NCI-H1105 (cell line): ENCODE measurements at places on chromosomes 2 and 18.
A peak's percentile ranks its signal among the peaks of the same experiment; 100 is the strongest.

DNA sequence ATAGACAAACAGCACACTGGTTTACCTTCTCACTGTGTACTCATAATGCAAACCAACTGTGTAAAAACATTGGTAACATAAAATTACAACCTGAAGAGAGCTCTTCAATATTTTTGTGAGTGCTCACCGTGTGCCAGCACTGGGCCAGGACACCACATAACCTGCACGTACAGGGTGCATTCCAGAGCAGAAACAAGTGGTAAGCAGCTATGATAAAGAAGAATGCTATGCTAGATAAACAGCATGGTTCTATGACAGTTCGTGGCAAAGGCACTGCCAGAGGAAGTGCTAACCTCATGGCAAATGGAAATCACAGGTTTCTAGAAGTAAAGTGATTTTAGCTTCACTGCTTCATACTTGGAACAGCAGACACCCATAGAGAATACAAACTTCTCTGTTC, 343.5 kb downstream of the MTX2 start:
- DNase-seq = no peak

DNA sequence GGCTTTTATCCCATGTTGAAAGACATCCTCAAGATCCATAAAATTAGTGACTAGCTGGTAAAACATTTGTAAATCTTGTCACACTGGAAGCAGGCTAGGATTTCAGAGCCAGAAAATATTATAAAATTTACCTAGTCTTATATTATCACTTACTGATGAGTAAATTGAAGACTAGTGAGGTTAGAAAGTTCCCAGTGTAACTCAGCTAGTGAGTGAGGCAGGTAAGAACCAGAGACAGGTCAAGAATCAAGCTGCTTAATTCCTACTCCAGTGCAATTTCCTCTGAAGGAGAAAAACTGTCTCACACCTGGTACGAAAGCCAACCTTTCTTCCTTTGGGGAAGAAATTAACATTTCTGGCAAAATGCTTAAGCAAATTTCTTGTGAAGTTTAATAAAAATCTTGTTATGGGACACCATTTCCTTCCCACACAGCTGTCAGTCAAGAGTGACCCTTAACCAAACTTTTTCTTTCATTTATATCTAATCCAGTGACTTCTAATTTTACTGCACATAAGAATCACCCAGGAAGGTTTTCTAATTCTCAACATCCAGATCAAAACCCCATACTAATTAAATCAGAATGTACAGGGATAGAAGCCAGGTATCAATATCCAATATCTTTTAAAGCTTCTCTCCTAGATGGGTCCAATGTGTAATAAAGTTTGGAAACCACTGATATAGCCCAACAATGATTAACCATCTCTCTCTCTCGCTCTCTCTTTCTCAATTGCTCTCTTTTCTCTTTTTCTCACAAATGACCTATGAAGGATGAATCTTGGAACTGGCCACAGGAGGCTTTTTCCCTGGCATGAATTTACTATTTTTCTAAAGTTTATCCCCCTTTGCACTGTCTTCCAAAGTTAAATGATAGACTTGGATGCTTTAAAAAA, 264.3 kb upstream of the SLC39A10 start:
- no peak for DNase-seq

GRCh38 chr2:177397481-177398289, 5.1 kb downstream of the AGPS start:
- DNase-seq = no peak

- no peak for DNase-seq
Observed at GRCh38 chr18:31103423-31103822, 1.2 kb upstream of the DSC2 start.

DNA sequence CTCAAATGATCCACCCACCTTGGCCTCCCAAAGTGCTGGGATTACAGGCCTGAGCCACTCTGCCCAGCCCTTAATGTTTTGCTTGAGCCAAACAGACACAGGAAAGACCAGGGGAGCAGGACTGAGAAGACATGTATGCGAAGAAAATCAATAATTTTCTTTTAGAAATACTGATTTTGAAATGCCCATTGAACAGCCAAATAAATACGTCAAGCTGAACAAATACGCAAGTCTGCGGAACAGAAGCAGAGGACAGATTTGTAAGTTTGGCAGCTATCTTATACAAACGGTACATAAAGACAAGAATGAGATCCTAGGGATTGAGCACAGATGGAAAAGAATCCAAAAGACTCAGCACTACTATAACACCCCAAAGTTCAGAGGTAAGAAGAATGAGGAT, 20.8 kb downstream of the SF3B1 start:
- DNase-seq = no peak

DNA sequence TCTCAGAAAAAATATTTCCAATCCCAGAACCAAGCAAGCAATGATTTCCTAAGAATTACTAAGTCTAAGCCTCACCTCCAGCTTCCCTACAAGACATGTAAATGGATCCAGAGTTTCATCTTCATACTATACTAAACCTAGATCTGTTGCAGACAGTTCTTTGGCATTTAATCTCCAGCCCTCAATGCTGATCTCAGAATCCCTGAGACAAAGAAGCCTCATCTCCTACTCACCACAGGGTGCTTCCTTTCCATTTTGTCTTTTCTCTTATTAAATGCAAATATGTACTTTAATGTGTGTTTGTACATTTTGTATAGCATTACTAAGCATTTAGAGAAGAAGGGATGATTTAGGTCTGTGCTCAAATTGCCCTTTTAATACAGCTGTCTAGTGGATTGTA, 954.9 kb downstream of the TDRD15 start:
- DNase-seq = no peak

DNA sequence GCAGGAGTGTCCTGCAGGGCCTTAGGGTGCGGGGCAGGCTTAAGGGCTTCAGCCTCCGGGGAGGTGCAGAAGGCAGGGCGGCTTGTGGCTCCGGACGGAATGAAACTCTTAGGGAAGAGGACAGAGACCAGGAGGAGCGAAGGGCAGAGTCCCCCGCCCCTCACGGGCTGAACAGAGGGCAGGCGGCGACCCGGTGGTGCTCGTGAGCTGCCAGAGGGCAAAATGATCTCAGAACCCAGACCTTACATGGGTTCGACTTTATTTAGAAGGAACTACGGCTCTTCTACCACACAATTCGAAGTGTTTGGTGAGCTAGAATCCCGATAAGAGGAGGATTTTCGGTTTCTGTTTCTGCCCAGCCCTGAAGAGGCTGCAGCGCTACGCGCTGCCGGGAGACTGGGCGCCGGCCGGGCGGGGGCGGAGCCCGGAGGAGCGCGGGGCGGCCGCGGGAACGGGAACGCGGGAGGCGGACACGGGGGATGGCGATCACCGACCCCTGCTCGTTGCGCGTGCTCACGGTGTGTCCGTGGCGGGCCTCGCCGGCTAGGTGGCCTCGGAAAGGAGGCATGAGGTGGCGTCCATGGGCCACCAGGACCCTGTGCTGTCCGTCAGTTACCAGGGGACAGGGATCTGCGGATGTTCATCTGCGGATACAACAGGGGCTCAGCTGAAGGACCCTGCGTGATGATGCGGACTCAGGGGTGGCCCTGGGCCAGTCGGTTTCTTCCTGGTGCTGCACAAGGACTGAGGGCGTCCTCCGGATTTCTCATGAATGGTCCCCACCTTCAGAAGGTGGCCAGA, 4.2 kb upstream of the SP100 start:
- DNase-seq = peak; percentile 5

DNA sequence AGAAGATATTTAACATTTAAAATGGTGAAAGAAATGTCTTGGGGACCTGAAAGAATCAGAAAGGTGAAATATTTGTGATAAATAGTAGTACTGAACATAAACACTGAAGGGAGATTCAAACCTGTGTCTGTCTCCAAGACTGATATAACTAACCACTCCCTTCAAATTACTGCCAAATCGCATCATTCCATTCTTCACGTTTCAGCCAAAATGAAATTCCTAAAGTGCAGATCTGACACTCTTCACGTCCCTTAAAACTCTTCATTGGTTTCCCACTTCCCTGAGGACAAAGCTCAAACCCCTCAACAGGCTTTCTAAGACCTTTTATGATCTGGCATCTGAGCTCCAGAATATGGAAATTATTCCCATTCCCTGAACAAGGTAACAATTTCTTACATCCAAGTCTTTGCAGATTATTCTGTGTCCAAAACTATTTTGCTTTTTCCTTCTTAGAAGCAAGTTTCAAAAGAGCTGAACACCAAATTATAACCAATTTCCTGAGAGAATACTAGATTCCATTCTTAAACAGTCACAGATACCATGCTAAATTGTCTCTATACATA, 18.9 kb downstream of the SLC8A1 start:
- no peak for DNase-seq

DNA sequence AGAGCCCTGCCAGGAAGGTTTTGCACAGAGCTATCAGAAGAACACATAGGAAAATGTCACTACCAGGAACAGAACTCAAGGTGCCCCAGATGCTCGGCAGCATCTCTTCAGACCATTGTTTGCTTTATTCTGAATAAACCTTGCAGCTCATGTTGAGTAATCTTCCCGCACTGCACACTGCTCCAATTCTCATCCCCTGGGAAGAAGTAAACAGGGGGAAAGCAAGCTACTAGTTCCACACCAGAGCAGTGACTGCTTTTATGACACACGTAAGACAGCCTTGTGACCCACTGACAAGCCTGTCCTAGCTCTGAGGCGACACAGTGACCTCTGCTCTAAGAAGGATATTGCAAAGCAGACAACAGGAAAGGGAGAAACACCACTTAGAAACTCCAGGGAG, 44.2 kb downstream of the NRP2 start:
- no peak for DNase-seq

DNA sequence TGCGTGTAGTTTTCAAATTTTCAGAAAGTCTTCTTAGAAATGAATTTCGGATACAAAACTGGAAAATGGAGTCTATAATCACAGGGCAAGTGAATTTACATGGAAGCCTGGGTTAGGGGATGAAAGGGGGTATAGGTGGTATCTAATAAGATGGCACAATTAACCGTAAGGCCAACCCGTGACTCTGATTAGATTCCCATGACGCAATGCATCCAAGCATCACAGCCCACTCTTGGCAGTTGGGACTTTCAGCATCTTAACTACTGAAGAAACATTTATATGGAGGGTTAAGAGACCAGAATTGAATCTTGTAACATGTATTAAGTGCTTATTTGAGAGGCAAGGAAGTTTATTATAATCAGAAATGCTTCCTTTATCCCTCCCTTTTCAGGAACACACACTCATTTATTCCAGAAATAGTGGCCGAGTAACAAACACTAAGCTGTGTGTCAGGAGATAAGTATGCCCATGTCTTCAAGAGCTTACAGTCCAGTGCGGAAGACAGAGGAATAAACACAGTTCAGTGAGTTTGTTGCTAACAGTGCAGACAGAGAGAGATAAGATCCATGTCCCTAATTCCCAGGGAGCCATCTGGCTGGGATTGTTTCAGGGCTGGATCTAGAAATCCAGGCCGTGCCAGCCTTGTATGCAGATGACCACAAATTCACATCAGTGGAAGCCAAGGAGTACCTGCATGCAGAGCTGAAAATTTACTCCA, 151.2 kb downstream of the ANTXR1 start:
- DNase-seq = no peak

DNA sequence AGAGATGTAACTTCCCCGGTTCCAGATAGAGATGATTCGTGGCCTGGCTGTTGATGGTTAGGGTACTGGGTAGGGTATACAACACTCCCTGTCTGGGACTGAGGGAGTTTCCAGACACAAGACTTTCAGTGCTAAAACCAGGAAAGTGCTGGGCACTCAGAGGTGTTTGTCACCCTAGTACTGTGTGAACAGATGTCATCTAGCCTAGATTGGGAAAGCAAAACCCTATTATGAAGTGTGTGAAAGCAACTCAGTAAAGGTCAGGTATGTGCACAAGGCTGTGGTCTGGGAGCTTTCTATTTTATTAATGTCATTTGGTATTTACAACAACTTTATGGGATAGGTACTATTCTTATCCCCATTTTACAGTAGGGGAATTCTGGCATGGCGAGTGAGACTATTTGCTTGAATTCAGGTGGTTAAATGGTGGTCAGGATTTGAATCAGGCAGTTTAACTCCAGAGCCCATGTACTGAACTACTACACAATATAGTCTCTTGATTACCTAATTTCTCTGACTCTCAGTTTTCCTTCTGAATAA, 2.6 kb downstream of the BZW1 start:
- no peak for DNase-seq

DNA sequence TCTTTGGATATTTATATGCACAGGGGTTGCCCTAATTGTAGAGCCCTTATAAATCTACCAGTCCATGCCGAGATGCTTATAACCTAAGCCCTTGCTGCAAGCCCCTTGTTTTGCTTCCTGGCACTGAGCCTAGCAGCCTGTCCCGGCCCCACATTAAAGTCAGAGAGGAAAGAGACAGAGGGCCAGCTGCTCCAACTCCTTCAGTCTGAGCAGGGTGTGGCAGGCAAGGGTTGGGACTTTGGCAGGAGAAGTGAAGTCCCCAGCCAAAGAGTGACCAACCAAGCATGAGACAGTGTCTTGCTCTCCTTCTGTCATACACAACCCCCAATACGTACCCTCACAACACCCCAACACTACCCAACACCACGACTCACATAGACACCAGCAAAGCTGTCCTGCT, 54.7 kb upstream of the FZD7 start:
- DNase-seq = peak; percentile 15

DNA sequence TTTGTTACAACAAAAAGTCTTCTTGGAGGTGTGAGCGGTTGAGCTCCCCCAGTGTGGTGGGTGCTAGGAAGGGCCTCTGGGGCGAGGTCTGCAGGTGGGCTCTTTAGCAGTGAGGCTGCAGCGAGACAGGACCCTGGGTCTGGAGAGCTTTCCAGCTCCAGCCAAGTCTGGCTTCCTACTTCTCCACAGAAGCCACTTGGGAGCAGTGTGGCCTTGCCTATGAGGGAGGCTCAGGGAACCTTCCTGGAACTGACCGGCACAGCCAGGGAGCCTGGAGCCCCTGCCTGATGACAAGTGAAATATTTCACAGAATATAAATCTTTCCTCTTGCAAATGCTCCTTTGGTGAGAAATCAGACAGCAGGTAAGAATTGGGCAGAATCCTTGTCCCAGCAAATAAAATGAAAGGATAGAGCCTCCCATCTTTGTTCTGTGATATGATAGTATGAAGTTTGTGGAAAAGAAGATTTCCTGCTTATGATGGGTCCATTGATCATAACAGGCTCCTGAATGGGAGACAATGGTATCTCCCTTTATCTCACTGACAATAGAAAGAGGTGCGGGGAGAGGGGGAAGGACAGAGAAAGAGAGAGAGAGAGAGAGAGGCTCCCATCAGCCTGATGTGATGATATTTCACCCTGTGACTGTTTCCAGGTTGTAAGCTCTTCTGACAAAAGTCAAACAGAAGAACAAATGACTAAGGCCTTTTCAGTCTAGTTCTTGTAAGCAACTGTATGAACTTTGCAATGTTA, 289.8 kb upstream of the SPRED2 start:
- DNase-seq = no peak

- DNase-seq = no peak
Observed at GRCh38 chr2:157526070-157526469, 82.2 kb upstream of the CYTIP start.

DNA sequence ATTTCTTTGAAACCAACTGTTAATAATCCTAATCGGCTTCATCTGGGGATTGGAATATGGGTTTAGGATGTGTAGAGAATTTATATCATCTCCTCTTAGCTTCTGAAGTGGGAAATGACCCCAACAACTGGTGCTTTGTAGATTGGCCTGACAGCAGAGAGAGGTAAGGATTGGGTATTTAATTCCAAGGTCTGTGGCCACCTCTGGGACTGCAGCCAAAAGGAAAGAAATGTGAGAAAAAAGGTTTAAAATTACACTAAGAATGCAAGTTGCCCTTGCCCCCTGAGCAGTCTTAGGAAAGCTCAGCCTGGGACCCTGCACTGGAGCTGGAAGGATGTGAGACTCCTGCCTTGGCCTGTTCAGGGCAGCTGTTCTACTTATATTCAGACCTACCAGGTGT, 157.1 kb downstream of the FTCDNL1 start:
- no peak for DNase-seq
